Metanephros (tissue), 2 donors: ENCODE measurements at places on chromosomes 1 and 21. TPM values are rescaled to one million over a fixed set of nuclear protein-coding genes. Genes with fewer than 3 reads are reported as not detected.

Gene SLC35F3
- 0.99 TPM for total RNA-seq

Gene CHD5
- 0.41 TPM for total RNA-seq

Gene RGS4
- total RNA-seq, result 4.5 TPM

Gene GRIK3
- total RNA-seq, result 2.2 TPM

Gene RNU1-1
- 7,909 TPM for total RNA-seq

Gene CASZ1
- 33.7 TPM for total RNA-seq

Gene DYNLT4
- total RNA-seq, result not detected

Gene SELE
- 10.3 TPM for total RNA-seq

Gene HTR6
- 0.47 TPM for total RNA-seq

Gene OR6K3
- total RNA-seq, result not detected

Gene CYYR1
- 21.1 TPM for total RNA-seq

Gene KCNT2
- 16.3 TPM for total RNA-seq

Gene KCNA2
- total RNA-seq, result 0.35 TPM

Gene ZNF648
- 0.76 TPM for total RNA-seq

Gene NTRK1
- total RNA-seq, result 2.0 TPM

Gene SASS6
- 3.9 TPM for total RNA-seq

Gene TMPRSS15
- 0.06 TPM for total RNA-seq

Gene TCP10L
- total RNA-seq, result 2.4 TPM

Gene SYNC
- total RNA-seq, result 9.3 TPM

Gene BPNT1
- total RNA-seq, result 21.8 TPM

Gene DMBX1
- not detected for total RNA-seq

Gene SPRR2B
- total RNA-seq, result not detected

Gene RGSL1
- not detected for total RNA-seq
